ENCODE measurements at places on chromosomes 6 and 20.

- DNase-seq: peak; percentile 12
These were observed 106.7 kb upstream of the FLRT3 start for GRCh38 chr20:14444106-14444505.

DNA sequence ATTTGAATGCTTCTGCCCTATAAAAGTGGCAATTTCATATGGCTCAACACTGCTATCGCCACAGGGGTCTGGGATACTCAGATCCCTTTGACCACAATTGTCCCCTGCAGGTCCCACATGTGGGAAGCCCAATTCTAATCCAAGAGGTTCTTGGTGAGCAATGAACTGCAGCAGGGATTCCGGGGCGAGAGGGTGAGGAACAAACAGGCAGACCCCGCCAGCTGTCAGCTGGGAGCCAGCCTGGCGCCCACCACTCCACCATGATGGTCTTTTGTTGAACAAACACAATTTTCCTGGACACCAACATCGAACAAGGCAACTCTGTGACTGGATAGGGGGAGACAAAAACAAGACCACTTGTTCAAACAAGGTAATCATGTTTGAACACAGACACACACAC lies 80.5 kb downstream of the TMEM242 start:
- DNase-seq: no peak

DNA sequence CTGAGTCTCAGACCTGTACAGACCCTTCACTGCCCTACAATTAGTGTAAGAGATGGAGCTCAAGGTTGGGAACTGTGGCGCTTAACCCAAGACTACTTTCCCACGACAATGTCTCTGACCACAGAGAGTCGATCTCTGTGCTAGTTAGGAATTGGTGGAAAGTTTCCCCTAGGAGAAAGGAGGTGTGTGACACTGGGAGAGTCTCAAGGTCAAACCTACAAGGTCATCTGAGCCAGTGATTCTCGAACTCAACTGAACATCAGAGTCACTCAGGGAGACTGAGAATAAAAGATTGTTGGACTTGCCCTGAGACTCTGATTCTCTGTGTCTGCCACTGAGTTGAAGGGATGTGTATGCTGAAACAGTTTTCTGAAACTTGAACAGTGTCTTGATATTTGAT lies 9.7 kb upstream of the AFDN start:
- no peak for DNase-seq

- no peak for DNase-seq
These were observed 92.4 kb downstream of the NCR2 start for GRCh38 chr6:41427642-41428335.

Data from cardiac fibroblast (primary cell).